Type B pancreatic cell (in vitro differentiated cells): ENCODE measurements at places on chromosomes 2 and 18. TPM values are rescaled to one million over a fixed set of nuclear protein-coding genes. Genes with fewer than 3 reads are reported as not detected.

DNA sequence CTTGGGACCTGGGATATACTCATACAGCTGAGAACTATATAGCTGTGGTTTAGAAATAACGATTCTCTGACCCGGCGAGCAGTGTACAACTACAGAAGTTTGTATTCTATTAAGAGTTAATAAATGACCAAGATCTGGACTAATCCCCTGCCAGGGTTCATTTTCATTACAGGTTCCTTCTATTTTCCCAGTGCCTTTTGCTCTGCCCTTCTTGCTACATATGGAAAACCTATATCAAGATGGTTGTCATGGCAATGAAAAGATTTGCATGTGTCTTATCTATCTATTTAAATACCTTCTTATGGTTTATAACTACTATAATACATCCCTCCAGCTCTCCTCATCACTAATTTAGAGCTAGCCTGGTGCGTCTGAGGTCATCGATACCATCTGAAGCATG is 965.2 kb downstream of the BCL11A start:
- no peak for DNase-seq
- H3K27me3 ChIP-seq = no peaks in the 10 kb centered on the region
- H3K4me3 ChIP-seq = peak overlapping the region; percentile 20
- peaks cover 33% of the 10 kb centered on the region for H3K4me1 ChIP-seq
- H3K36me3 ChIP-seq = no peaks in the 10 kb centered on the region

DNA sequence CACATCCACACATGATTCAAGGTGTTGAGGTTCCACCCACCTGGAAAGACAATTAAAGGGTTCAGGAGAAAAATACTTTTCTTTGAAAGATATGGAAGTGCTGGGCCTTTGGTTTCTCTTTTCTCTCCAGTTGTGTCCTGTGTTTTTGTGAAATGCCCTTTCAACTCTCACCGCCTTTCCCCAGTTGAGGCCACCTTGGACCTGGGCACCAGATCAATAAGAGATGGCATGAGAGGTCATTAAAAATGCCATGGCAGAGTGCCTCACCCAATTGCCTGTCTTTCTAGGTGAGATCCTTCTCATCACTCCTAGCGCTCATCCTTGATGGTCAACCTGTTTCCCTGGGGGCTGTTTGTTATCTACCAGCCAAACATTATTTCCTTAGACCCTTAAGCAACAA is 453.9 kb downstream of the TSN start:
- peaks cover 13% of the 10 kb centered on the region for H3K4me1 ChIP-seq
- no peak overlapping the region for H3K4me3 ChIP-seq
- peaks cover 12% of the 10 kb centered on the region for H3K27me3 ChIP-seq
- no peak overlapping the region for H3K27ac ChIP-seq
- DNase-seq = no peak
- H3K36me3 ChIP-seq = no peaks in the 10 kb centered on the region

- H3K4me3 ChIP-seq = no peak overlapping the region
- no peaks in the 10 kb centered on the region for H3K4me1 ChIP-seq
- no peaks in the 10 kb centered on the region for H3K27me3 ChIP-seq
- H3K36me3 ChIP-seq = no peaks in the 10 kb centered on the region
These were observed 99.6 kb upstream of the LHCGR start for GRCh38 chr2:48855142-48855541.

DNA sequence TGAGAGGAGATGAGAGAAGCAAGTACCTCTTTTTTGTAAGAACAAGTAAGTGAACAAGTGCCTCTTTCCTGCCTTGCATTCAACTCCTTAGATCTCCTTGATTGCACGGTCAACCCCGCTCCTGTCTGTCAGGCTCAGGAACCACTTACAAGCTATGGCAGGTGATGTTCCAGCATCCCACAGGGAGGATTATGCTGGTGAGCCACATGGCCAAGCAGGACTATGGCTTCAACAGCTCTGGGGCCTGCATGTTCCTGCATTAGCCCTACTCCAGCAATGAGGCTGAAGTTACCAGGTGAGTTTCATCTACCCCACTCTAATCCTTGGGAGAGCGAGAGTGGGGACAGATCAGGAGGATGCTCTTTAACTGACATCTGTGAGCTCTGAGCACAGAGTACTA is 29.5 kb downstream of the TTC32 start:
- peaks cover 20% of the 10 kb centered on the region for H3K27me3 ChIP-seq
- peaks cover 7% of the 10 kb centered on the region for H3K4me1 ChIP-seq
- H3K4me3 ChIP-seq = no peak overlapping the region

DNA sequence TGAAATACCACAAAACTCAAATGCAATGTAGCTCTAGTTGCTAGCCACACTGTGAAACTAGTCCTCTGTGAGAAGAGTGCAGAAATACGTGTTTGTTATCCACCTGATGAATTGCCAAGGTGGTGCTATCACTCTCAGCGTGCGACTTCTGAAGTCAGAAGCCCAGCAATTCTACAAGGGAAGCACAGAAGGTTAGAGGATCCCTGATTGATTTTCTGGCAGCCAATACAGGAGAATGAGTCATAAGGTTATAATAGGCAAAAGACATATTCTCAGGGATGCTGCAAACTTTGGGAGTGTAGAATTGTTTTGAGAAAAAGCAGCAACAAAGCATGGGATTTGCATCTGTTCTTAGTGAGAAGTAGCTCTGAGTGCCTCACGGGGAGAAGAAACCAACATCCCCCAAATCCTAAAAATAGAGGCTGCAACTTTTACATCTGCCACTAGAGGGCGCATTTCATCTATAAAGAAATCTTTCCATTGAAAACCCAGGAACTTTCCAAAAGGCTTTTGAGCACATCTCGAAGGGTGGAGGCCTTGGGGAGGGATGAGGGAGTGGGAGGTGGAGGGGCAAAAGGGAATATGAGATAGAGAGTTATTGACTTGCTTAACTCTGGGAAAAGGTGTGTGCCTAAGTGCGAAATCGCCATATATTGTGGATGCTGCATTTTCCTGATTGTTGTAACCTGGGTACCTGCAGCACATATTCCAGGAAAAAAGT is 78.0 kb downstream of the TMEM182 start:
- H3K27me3 ChIP-seq = no peaks in the 10 kb centered on the region
- no peak overlapping the region for H3K4me3 ChIP-seq

GRCh38 chr2:138036522-138036921 is 72.2 kb downstream of the HNMT start:
- H3K27ac ChIP-seq = peak overlapping the region; percentile 93
- H3K4me1 ChIP-seq = peaks cover 15% of the 10 kb centered on the region
- no peak overlapping the region for H3K4me3 ChIP-seq
- H3K36me3 ChIP-seq = no peaks in the 10 kb centered on the region

- no peaks in the 10 kb centered on the region for H3K27me3 ChIP-seq
- no peaks in the 10 kb centered on the region for H3K36me3 ChIP-seq
- no peaks in the 10 kb centered on the region for H3K4me1 ChIP-seq
- no peak for DNase-seq
- H3K27ac ChIP-seq = no peak overlapping the region
These were observed 327.7 kb downstream of the SUCLG1 start for GRCh38 chr2:84131278-84131830.

DNA sequence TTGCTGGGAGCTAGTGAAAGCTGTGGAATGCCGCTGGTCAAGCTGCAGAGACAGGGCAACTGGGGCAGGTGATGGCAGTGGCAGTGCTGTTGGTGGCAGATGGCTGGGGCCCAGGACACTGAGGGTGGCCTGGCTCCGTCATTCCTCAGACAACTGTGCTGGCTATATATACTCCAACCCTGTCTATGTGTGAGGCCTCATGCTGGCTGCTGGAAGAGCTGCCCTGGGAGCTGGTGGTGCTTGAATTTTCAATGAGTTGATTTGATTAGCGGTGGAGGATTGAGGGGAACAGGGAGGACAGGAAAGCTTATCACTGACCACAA is 66.5 kb upstream of the TMEM200C start:
- DNase-seq = no peak
- peaks cover 21% of the 10 kb centered on the region for H3K27me3 ChIP-seq

GRCh38 chr18:34890486-34891085 is 150.6 kb upstream of the MAPRE2 start:
- DNase-seq = no peak
- no peaks in the 10 kb centered on the region for H3K27me3 ChIP-seq
- H3K36me3 ChIP-seq = peaks cover 9% of the 10 kb centered on the region
- H3K27ac ChIP-seq = no peak overlapping the region
- H3K4me3 ChIP-seq = no peak overlapping the region

DNA sequence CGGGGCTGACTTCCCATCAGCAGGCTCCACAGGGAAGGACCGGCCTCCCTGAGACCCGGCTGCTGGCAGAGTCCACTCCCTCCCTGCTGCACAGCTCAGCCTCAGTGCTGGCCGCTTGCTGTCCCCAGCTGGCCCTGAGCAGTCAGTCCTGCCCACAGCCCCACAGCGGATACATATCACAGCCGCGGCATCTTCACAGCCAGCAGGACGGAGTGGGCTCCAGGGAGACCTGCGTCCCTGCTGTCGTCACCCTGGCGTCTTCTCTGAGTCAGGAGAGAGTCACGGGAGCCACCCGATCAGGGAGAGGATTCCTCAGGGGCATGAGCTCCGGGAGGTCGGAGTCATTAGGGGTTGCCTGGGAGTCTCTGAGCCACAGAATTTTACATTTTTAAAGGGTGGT is 13.1 kb upstream of the SNTG2 start:
- H3K27me3 ChIP-seq = peaks cover 6% of the 10 kb centered on the region
- no peaks in the 10 kb centered on the region for H3K36me3 ChIP-seq
- H3K27ac ChIP-seq = no peak overlapping the region
- no peak overlapping the region for H3K4me3 ChIP-seq
- H3K4me1 ChIP-seq = no peaks in the 10 kb centered on the region

- H3K4me3 ChIP-seq = peak overlapping the region; percentile 86
- peaks cover 81% of the 10 kb centered on the region for H3K4me1 ChIP-seq
- H3K27ac ChIP-seq = peak overlapping the region; percentile 94
- H3K36me3 ChIP-seq = no peaks in the 10 kb centered on the region
- no peak for DNase-seq
These were observed 9.8 kb downstream of the SERTAD2 start for GRCh38 chr2:64643838-64644457.

GRCh38 chr18:39462436-39462835 is 1896.8 kb upstream of the CELF4 start:
- no peak overlapping the region for H3K4me3 ChIP-seq
- H3K27ac ChIP-seq = no peak overlapping the region
- peaks cover 3% of the 10 kb centered on the region for H3K36me3 ChIP-seq

GRCh38 chr2:7011356-7012083 is 94.3 kb downstream of the RNF144A start:
- peaks cover 39% of the 10 kb centered on the region for H3K4me1 ChIP-seq
- H3K4me3 ChIP-seq = no peak overlapping the region
- peaks cover 15% of the 10 kb centered on the region for H3K36me3 ChIP-seq
- no peaks in the 10 kb centered on the region for H3K27me3 ChIP-seq
- no peak for DNase-seq

DNA sequence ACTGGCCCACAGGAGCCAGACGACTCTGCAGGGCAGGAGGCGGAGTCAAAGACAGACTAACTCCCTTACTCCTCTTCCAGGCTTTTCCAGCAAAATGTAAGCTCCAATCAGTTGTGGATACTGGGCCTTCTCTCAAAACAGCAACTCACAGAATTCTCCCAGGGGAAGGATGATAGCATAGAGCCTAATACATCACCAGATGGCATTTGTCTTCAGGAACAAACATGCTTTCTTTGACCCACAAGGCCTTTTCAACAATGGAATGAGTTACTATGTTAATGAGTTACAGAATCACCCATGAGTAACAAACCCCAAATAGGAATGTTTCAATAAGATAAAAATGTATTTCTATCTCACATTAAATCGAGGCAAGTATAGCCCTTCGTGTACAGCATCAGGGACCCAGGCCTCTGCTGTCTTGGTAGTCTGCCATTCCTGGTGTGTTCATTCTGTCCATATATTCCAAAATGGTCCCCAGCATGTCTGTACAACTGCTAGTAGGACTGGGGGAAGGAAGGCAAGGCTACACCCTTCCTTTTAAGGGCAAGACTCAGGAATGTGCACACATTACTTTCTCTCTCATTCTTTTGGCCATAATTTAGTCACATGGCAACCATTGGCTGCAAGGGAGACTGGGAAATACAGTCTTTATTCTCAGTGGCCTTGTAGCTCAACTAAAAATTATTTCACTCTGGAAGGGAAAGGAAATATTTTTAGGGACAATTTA is 76.4 kb downstream of the BOD1L2 start:
- DNase-seq = no peak
- peaks cover 3% of the 10 kb centered on the region for H3K27me3 ChIP-seq
- H3K4me1 ChIP-seq = peaks cover 4% of the 10 kb centered on the region
- H3K27ac ChIP-seq = no peak overlapping the region
- no peak overlapping the region for H3K4me3 ChIP-seq
- no peaks in the 10 kb centered on the region for H3K36me3 ChIP-seq

DNA sequence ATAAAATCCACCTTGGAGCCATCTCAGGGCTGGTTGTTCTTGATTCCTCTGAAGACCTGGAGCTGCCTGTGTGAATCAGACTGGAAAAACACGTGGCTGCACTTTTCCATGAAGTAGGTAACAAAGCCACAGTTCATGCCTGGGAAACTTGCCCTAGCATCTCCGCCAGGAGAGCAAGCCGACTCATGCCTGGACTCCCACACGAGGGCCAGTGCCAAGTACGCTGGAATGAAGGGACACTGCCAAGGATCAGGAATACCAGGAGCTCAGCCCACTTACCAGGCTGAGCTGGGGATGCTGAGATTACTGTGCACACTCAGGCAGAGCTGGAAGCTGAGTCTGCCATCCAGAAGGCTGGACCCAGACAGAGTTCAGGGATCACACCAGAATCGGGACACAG is 10.9 kb upstream of the FHL2 start:
- no peak overlapping the region for H3K4me3 ChIP-seq
- DNase-seq = no peak
- H3K27ac ChIP-seq = no peak overlapping the region
- peaks cover 9% of the 10 kb centered on the region for H3K27me3 ChIP-seq

DNA sequence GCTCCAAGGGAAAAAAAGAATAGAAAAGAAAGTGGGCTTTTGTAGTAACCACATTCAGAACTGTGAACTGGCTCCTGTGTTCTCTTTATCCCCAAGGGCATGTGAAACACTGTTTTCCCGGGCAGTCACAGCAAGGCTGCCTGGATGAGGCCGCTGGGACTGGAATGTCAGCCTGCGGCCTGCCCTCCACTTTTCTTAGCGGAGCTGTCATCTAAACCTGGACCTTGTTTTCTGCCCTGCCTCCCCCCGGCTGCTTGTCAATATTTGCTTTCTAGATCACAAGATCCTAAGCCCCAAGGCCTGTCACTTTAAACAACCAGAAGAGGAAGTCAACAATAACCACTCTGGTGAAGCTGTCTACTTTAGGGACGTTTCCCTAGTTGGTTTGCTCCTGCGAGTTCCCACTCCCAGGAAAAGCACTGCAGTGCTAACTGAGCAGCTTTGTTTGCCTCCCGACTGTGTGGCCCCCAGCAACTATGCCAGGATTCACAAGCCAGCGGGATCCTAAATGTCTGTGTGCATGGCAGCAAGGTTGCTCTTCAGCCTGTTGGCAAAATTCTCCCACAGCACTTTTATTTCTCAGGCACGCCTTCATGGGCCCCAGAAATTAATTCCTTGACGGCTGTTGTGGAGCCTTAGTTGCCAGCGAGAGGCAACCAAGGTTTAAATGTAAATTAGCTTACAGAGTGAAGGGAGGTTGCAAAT is 30.6 kb downstream of the SOWAHC start:
- no peaks in the 10 kb centered on the region for H3K36me3 ChIP-seq
- H3K4me3 ChIP-seq = peak overlapping the region; percentile 70
- no peaks in the 10 kb centered on the region for H3K27me3 ChIP-seq
- DNase-seq = no peak
- H3K27ac ChIP-seq = peak overlapping the region; percentile 94

Gene HES6
- total RNA-seq = 12.0 and 24.4 TPM in 2 replicates

Gene STARD6
- not detected in 2 replicates for total RNA-seq

Gene RELCH
- total RNA-seq = 27.4 and 30.6 TPM in 2 replicates

Gene DLX1
- 0.59 and 10.0 TPM in 2 replicates for total RNA-seq

Gene GAL3ST2
- 0.19 and 0.29 TPM in 2 replicates for total RNA-seq
